Fibroblast of lung (primary cell): ENCODE measurements at places on chromosomes 13 and 19. TPM values are rescaled to one million over a fixed set of nuclear protein-coding genes. Genes with fewer than 3 reads are reported as not detected.

- peak; percentile 47 for DNase-seq
- H3K36me3 ChIP-seq, result no peaks in the 10 kb centered on the region
- no peak overlapping the region for H3K27ac ChIP-seq
- H3K4me1 ChIP-seq, result no peaks in the 10 kb centered on the region
- H3K27me3 ChIP-seq, result no peaks in the 10 kb centered on the region
- no peak overlapping the region for H3K4me3 ChIP-seq
Observed at GRCh38 chr19:33040994-33041827, 23.5 kb downstream of the RHPN2 start.

- H3K4me1 ChIP-seq, result no peaks in the 10 kb centered on the region
- DNase-seq, result no peak
- no peaks in the 10 kb centered on the region for H3K27me3 ChIP-seq
- no peaks in the 10 kb centered on the region for H3K36me3 ChIP-seq
- no peak overlapping the region for H3K27ac ChIP-seq
- H3K4me3 ChIP-seq, result no peak overlapping the region
Observed at GRCh38 chr13:46934749-46935148, 37.9 kb upstream of the HTR2A start.

DNA sequence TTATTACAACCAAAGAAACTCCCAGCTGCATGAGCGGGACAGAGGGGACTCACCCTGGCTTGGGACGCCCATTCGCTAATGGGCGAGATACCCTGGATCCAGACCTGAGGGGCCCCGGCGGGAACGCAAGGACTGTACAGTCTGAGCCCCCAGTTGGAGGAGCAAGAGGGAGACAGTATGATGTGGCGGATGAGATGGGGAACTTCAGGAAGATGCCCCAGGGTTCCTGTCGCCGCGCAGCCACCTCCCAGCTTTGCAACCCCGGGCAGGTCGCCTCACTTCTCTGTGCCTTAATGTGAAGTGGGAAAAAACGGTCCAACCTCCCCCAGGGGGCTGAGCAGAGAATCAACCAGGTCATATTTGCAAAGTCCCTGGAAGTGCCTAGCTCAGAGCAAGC lies 2.5 kb downstream of the NPAS1 start:
- no peak for DNase-seq
- no peak overlapping the region for H3K4me3 ChIP-seq
- no peak overlapping the region for H3K27ac ChIP-seq
- H3K27me3 ChIP-seq, result peaks cover 28% of the 10 kb centered on the region
- H3K36me3 ChIP-seq, result no peaks in the 10 kb centered on the region
- no peaks in the 10 kb centered on the region for H3K4me1 ChIP-seq

The KLK4 gene
- not detected in 2 replicates for total RNA-seq

- no peaks in the 10 kb centered on the region for H3K4me1 ChIP-seq
- no peaks in the 10 kb centered on the region for H3K27me3 ChIP-seq
- DNase-seq, result no peak
- H3K36me3 ChIP-seq, result no peaks in the 10 kb centered on the region
- no peak overlapping the region for H3K27ac ChIP-seq
Observed at GRCh38 chr13:75195495-75196146, 286.3 kb downstream of the TBC1D4 start.

- H3K27me3 ChIP-seq, result no peaks in the 10 kb centered on the region
- H3K36me3 ChIP-seq, result peaks cover 8% of the 10 kb centered on the region
- peak; percentile 54 for DNase-seq
- H3K27ac ChIP-seq, result peak overlapping the region; percentile 93
- peaks cover 25% of the 10 kb centered on the region for H3K4me1 ChIP-seq
Observed at GRCh38 chr13:110702591-110703526, 3.1 kb downstream of the CARS2 start.

- no peak overlapping the region for H3K4me3 ChIP-seq
- no peak overlapping the region for H3K27ac ChIP-seq
- H3K36me3 ChIP-seq, result no peaks in the 10 kb centered on the region
- no peak for DNase-seq
- H3K4me1 ChIP-seq, result no peaks in the 10 kb centered on the region
Observed at GRCh38 chr13:62747152-62747551, 1331.5 kb upstream of the PCDH20 start.

The SBSN gene
- 4.1 and 9.0 TPM in 2 replicates for total RNA-seq

The CEACAM16 gene
- under 0.01 TPM in 1 of 2 replicates, not detected in the other for total RNA-seq

- no peak overlapping the region for H3K4me3 ChIP-seq
- H3K27ac ChIP-seq, result no peak overlapping the region
- no peaks in the 10 kb centered on the region for H3K27me3 ChIP-seq
- H3K4me1 ChIP-seq, result no peaks in the 10 kb centered on the region
- DNase-seq, result peak; percentile 51
- H3K36me3 ChIP-seq, result no peaks in the 10 kb centered on the region
Observed at GRCh38 chr13:57969951-57970350, 338.4 kb downstream of the PCDH17 start.
